ENCODE measurements at places on chromosomes 6 and 20.

- DNase-seq: no peak
Observed at GRCh38 chr20:37270576-37271420, 9.2 kb upstream of the GHRH start.

- DNase-seq: no peak
Observed at GRCh38 chr6:152979116-152979515, 3.7 kb downstream of the FBXO5 start.

DNA sequence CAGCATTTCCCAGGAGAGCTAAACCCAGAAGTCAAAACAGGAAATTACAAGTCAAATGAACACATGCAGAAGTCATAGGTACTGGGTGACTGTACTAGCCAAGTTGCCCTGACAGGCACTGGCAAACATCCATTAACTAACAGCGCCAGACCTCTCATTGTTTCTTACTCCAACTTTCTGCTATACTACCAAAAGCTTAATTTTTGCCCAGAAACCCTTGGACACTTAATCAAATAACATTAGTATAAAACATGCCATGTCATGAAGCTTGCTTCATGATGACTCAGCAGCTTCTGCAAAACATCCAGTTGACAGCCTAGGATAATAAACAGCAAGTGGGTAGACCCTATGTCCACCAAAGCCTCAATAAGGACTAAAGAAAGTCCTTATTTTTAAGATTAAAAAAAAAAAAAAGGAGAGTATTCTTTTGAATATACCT is 3.5 kb downstream of the NUP153 start:
- no peak for DNase-seq

- DNase-seq: no peak
Observed at GRCh38 chr6:19160081-19160730, 677.0 kb upstream of the ID4 start.

DNA sequence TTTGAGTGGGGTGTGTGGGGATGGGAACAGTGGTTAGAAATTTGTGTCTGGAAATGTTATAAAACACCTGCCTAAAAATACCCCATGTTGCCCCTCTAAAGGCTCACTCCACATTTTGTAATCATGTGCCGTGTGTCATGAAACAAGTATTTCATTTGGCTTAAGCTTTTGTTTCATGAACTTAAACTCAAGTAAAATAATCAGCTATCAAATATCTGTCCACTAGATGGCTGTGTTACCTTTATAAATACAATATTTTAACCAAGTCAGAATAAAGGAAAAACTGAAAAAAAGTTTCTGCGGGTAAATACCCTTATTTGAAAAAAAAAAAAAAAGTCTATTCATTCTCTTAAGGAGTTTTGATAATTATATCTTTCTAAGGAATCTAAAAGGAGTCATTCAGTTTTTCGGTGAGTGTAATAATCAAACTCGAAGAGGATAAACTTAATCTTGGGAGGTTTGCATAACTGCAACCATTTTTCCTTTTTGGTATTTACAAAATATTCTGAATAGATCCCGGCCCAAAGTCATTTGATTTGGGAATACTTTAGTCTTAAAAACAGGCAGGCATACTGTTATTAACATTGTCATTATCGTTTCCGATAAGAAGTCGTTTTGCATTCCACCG is 29.9 kb upstream of the MTRF1L start:
- no peak for DNase-seq

GRCh38 chr6:6460416-6460815 is 128.1 kb upstream of the LY86 start:
- no peak for DNase-seq
